ENCODE measurements at places on chromosomes 11 and 22.

DNA sequence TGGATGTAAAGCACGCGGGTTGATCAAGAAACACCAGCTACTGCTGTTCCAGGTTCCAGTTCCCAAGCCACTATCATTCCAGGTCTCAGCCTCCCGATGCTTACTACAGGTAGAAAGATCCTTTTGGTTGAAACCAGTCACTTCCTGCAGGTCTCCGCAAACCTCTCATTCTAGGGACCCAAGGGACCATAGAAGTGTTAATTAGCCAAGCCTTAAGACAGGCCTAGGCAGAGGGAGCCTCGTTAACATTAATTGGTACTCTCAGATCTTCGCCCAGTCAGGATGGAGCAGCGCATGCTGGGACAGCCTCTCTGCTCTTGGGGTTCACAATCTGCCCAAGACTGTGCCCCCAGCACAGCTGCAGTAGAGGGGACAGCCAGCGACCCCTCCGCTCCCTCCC lies 11.2 kb upstream of the OAF start:
- DNase-seq: no peak

DNA sequence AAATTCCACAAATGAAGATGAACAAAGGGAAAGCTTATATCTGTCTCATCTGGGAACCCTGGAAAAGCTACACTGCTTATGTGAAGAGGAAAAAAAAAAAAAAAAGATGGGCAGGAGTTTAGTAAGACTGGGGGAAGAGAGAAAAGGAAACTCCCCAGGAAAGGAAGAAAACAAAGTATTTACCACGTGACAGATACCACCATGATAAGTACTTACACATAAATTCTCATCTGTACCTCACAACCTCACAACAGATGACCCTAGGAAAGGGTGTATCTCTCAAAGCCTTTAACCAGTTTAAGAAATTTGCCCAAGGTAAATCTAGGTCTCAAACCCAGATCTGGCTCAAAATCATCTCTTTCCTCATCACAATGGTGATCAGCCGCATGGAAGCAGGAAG lies 77.1 kb downstream of the GAB2 start:
- no peak for DNase-seq

- DNase-seq: no peak
Observed at GRCh38 chr22:44670220-44670988, 31.6 kb upstream of the PRR5 start.

DNA sequence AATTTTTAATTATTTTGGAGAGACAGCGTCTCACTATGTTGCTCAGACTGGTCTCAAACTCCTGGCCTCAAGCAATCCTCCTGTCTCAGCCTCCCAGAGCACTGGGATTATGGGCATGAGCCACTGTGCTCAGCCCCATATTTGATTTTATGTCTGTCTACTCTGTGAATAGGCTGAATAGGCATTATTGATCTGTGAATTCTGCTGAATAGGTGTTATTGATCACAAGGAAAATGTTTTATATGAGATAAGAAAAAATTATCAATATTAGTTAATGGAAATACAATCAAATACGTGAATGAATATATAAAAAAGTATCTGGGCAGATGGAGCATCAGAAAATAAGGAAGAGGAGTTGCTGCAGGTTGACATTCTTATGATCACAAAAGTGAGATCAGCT lies 483.4 kb upstream of the LARGE1 start:
- DNase-seq: no peak

GRCh38 chr11:45082744-45083543 lies 63.5 kb upstream of the PRDM11 start:
- DNase-seq: peak; percentile 62

- DNase-seq: no peak
Observed at GRCh38 chr11:69000831-69001242, 12.2 kb downstream of the MRGPRF start.

- DNase-seq: peak; percentile 70
Observed at GRCh38 chr11:62832336-62833234, at the start of gene TEX54. Gene TEX54, minus strand, starts transcription at chr11:62832841.

- no peak for DNase-seq
Observed at GRCh38 chr11:112655371-112655770, 305.8 kb upstream of the NCAM1 start.

DNA sequence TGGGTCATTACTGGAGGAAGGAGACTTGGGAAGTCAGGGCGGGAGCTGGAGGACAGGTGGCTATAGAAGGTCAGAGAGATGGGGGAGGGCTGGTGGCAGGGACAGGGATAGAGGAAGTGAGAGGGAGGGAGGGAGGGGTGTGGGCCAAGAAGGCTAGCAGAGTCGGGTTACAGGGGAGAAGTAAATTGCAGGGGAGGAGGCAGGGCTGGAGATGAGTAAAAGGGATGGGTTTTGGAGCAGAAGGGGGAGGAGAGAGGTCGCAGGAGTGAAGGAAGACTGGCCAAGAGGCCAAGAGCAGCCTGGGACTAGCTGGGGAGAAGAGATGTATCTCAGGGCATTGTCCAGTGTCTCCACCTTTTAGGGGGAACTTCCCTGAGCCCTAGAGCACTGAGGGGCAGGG lies 33.0 kb downstream of the LRRC10B start:
- DNase-seq: peak; percentile 20

DNA sequence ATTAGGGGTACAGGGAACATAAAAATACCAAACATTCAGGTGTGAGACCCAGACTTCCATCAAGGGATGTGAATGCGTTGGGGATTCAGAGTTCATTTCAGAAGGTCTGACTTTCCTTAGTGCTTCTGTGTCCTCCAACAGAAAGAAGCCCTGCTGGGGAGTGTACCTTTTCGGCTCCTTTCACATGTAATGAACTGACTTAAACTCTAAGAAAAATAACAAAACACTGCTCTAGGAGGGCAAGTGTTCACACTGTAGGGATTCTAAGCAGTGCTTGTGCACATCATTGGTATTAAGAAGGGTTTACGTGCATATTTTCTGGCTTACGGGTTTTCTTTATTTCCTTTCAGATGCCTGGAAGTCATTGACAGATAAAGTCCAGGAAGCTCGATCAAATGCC lies 15.7 kb upstream of the TTC36 start:
- DNase-seq: no peak

GRCh38 chr11:95279921-95280868 lies 49.2 kb upstream of the SESN3 start:
- peak; percentile 62 for DNase-seq

DNA sequence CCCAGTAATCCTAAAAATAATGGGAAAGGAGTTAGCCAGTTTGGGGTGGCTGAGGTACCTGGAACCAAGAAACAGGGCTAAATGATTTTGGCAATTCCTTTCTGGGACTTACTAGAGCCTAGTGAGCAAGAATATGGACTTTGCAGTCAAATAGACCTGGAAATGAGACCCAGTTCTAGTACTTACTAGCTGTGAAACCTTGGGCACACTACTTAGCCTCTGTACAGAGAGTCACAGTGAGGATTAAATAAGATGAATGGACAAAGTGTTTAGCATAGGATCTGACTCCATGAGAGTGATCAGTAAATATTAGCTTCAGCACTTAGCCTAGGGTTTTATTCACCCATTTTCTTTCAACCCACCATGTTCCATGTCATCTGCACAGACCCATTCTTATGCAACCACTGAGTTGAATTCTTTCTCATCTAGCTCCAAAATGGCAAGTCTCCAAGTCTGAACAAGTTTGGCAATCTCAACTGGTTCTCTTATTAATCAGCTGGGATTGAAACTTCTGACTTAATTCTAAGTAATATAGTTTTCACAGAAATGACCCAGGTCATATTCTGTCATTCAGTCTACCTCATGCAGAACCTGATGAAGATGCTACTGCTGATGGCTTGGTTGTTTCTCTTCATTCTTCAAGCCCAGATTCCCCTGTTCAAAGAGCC lies 15.0 kb upstream of the SORL1 start:
- DNase-seq: peak; percentile 81

- DNase-seq: no peak
Observed at GRCh38 chr11:76617553-76618265, 52.8 kb downstream of the LRRC32 start.

GRCh38 chr22:22811016-22812009 lies 76.3 kb upstream of the IGLL5 start:
- DNase-seq: no peak

DNA sequence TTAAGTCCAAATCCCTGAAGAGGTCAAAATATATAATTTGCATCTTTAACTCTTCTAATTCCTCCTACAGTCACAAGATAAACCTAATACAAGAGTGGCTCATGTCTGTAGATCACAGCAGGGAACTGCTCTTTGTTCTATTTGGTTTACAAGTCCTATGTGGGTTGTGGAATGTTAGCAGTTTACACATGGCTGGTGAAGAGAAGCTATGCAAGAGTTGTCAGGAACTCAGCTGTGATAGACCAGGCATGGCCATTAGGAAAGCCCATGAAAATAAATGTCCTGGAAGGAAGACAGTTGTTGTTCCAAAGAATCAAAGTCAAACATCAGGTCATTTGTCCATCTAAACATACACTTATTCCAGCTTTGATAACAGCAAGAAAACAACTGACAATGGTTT lies 312.4 kb upstream of the PITPNB start:
- DNase-seq: no peak

Data from CD14-positive monocyte (primary cell).